ENCODE measurements at places on chromosomes 6 and 20.

- DNase-seq = no peak
These were observed 43.6 kb upstream of the IER3 start for GRCh38 chr6:30787954-30788353.

- DNase-seq = no peak
These were observed 25.6 kb upstream of the SMOC2 start for GRCh38 chr6:168415098-168415992.

GRCh38 chr6:89482126-89482525 is 49.2 kb downstream of the ANKRD6 start:
- DNase-seq = no peak

GRCh38 chr6:83470001-83470400 is 39.1 kb upstream of the ME1 start:
- no peak for DNase-seq

DNA sequence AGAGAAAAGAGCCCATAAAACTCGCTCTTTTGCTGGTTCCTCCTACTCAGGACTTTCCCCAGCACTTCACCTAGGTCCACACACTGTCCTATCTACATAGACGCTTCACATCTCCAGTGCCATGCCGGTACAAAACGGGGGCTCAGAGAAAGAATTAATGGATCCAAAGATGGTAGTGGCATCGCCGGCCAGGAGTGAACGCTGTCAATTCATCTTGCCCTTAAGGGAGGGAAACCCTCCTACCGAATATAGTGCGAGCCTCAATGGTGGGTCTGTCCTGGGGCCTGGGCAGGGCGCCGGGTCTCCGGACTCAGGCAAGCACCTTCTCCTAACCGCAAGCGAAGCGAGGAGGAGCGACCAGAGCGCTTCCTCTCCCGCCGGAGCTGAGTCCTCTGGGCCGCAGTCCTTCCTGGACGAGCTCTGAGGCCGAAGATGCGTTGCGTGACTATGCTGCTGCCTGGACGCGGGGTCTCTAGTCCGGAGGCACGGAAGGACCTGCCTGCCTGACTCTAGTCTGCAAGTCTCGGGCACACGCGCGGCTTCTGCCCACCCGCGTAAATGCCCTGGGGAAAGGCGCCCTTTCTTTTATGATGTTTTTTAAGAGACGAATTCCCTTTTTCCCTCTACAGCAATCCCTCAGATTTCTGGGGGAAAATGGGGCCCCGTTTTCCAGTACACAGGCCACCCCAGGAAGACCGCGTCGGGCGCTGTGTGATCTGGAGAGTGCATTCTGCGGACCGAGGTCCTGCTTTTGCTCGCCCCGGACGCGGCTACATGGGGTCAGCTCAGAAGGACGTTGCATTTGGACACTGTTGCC is 100.1 kb upstream of the PRDM1 start:
- DNase-seq = no peak

- DNase-seq = no peak
These were observed 16.8 kb upstream of the FUCA2 start for GRCh38 chr6:143528164-143528811.

GRCh38 chr20:55745840-55746239 is 259.5 kb downstream of the CBLN4 start:
- DNase-seq = no peak

DNA sequence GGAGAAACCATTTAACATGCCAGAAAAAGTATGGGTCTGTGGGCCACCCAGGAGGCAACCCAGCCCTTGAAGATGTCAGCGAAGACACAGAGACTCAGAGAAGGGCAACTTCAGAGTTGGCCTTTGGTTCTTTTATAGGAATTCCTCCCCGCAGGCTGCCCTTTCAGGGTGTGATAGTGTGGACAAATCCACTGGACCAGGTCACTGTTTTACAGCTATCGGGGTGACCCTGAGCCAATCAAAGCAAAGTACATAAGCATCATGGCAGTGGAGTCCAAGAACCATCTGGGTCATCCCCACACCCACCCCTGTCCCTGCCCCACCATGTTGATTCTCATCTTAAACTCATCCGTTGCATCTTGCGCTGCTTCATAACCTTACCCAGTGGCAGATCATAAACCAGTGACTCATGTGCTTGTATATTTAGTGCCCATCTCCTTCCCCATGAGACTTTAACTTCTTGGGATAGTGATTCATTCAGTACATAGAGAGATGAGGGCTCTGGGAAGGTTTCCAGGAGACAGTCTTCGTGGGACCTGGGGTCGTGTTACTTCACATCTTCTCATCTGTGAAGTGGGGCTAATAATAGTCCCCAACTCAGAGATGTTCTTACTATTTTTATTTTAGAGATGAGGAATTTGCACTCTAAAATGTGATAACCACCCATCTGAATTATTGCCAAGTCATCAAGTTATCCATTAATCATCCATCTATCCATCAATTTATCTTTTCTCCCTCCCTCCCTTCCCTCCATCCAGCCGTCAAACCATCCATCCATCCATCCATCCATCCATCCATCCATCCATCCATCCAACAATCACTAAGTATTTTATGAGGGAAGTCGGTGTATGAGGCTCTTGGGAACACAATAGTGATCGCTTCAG is 51.0 kb downstream of the EDN3 start:
- DNase-seq = no peak

GRCh38 chr6:168598251-168599117 is 157.5 kb downstream of the SMOC2 start:
- no peak for DNase-seq

DNA sequence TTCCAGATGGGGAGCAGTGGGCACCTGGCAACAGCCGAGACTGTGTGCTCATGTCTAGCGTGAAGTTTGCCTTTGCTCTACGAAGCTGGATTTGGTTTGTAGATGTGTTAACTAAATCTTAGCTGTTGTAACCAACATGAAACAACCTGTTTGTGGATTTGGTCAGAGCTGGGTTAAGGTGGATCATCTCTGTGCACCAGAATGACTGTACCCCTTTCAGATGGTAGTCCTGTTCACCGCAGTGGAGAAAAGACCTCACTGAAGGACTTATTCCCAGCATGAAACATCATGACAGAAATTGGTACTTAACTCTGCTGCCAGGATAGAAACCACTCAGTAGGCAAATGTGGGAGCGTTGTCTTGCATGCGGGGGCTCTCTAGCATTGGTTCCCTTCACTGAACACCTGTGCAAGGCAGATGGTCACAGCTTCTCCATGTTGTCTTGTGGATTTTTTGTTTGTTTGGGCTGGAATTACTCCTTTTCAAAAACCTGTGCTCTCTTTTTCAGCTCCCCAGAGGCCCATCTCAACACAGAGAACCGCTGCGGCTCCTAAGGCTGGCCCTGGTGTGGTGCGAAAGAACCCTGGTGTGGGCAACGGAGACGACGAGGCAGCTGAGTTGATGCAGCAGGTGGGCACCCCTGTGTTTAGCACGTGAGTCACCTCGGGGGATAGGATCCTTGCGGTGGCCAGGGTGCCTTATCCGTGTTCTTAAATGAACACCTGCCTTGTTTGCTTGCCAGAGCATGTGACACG is 19.3 kb upstream of the EFCAB8 start:
- DNase-seq = no peak

DNA sequence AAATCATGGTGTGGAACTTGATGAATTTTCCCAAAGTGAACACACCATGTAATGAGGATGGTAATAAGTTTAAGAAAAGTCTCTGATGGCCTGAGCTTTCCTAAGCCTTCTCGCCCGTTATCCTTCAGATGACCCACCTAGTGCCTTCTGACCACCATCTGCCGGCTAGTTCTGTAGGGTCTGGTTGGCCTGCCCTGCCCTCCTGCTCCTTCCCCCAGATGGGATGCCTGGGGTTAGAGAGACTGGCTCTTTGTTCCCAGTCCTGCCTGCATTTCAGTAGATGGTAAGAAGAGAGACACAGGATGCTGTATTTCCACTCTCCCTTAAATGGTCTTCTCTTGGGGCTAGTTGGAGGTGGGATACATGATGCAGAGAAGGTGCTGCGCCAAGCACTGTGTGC is 43.0 kb downstream of the TIAM2 start:
- DNase-seq = no peak

- no peak for DNase-seq
These were observed 29.1 kb upstream of the ECI2 start for GRCh38 chr6:4164456-4164855.

- no peak for DNase-seq
These were observed 7.6 kb upstream of the SERPINB6 start for GRCh38 chr6:2978923-2979322.

GRCh38 chr20:53813636-53814035 is 220.0 kb upstream of the ZNF217 start:
- no peak for DNase-seq

DNA sequence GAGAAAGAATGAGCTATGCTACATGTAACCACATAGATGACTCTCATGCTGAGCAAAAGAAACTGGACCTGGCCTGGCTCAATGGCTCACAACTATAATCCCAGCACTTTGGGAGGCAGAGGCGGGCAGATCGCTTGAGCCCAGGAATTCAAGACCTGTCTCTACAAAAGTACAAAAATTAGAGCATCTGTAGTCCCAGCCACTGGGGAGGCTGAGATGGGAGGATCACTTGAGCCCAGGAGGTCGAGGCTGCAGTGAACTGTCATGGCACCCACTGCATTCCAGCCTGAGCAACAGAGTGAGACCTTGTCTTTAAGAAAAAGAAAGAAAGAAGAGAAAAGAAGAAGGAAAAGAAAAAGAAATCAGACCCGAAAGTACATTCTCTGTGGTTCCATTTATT is 41.7 kb downstream of the NCR2 start:
- no peak for DNase-seq

GRCh38 chr20:22381812-22382416 is 202.5 kb downstream of the FOXA2 start:
- DNase-seq = no peak

GRCh38 chr6:142726616-142727015 is 218.4 kb downstream of the HIVEP2 start:
- DNase-seq = no peak

DNA sequence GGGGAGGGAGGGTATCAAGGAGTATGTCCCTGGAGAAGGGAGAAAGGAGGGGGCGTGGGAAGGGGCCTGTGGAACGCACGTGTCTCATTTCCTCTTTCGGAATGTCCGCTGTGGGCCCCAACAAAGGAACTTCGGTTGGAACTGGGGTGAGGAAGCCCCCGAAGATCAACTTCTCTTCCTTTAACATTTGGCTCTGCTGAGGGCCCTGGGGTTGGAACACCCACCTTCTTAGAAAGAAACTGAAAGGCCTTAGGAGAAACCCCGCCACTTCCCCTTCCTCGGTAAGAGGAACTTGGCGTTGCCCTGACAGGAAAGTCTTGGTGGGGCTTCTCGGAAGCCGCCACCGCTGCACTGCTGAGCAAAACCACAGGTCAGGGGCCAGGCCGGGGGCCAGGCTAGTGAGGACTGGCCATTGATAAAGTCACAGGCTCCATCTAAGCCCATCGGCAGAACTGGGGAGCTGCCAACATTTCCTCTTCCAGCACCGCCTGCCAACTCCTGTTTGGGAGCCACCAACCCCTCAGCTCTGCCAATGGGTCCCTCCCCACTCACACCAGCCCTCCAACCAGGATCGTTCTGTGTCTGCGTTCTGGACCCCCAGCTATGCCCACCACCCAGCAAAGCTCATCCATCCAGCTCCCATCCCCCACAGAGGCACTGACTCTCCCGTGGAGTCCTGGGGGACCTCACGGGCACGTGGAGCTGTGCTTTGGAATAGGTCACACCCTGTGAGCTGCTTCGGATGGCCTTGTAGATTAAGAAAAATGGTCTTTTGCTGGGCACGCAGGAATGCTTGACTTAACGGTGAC is 44.8 kb downstream of the FGD2 start:
- no peak for DNase-seq

DNA sequence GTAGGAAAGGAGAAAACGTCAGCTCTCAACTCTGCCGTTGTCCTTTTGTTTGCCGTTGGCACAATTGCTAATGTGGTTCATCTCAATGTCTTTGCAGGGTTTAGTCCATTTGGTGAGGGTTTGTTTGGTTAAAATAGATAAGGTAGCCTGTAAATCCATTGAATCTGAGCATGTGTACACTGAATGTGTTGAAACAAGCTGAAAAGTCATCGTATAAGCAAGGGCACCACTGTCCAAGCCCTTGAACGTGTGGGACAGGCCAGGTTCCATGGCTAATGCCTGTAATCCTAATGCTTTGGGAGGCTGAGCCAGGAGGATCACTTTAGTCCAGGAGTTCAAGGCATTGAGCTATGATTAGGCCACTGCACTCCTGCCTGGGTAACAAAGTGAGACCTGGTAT is 224.7 kb upstream of the PLCB4 start:
- DNase-seq = no peak

DNA sequence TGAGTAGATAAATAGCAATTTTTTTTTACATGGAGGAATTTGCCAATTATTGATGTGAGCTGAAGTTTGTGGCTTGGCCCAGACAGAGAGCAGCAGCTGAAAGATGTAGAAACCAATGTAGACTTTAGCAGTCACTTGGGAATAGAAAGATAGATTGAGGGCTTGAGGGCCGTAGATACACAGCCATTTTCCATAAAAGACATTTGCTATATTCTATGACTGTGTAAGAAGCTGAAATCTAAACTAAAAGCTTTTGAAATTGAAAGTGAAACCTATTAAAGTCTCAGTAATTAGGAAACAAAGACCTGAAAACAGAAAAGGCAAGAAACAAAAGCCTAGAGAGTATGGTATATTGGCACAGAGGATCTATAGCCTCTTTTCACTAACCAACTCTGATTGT is 332.7 kb downstream of the CENPW start:
- no peak for DNase-seq

DNA sequence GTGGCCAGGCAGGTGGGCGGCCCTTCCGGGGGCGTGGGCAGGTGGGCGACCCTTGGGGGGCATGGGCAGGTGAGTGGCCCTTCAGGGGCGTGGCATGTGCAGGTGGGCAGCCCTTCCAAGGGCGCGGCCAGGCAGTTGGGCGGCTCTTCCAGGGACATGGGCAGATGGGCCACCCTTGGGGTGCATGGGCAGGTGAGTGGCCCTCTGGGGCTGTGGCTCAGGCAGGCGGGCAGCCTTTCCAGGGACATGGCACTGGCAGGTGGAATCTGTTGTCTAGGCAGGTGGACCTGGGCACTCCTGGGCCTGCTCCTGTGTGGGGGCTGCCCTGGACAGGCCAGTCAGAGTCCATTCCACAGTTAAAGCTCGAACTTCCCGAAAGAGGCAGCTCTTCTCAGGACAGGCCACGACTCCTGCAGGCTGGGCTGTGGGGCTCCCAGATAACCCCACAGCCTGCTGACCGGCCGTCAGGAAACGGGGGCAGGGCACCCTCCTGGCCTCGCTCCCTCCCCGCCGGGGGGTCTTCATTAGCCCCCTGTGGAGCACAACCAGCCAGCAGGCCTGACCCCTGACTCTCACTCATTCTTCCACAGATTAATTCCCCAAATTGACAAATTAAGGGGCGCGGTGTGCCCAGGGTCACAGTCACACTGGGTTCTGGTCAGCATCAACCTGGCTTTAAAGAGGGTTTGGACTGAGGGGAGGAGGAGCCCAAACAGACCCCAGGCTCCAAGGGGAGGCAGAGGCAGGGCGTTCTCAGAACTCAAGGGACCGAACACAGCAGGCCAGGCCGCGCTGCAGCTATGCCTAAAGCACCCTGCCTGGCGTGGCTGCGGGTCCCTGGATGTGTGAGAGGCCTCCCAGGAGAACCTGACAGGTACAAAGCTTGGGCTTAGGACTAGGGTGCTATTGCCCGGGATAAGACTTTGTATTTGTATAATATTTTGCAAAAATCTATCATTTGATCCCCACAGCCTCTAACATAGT is 130.0 kb downstream of the DLL1 start:
- no peak for DNase-seq

- DNase-seq = no peak
These were observed 979.8 kb upstream of the MANEA start for GRCh38 chr6:94597487-94597886.

GRCh38 chr6:101783287-101783686 is 389.8 kb downstream of the GRIK2 start:
- no peak for DNase-seq

- no peak for DNase-seq
These were observed 160.1 kb downstream of the SMOC2 start for GRCh38 chr6:168601111-168601510.

All from NCI-H187 treated with DMSO at 0.1 percent for 48 hours (cell line).